ENCODE measurements at places on chromosomes 12 and 14. TPM values are rescaled to one million over a fixed set of nuclear protein-coding genes. Genes with fewer than 3 reads are reported as not detected.

The MUCL1 gene
- total RNA-seq: not detected

The WSCD2 gene
- total RNA-seq: 0.86 TPM

The YARS2 gene
- total RNA-seq: 13.6 TPM

The HOXC6 gene
- not detected for total RNA-seq

The LGMN gene
- 65.0 TPM for total RNA-seq

The AGAP2 gene
- 2.6 TPM for total RNA-seq

The OR4K1 gene
- not detected for total RNA-seq
